ENCODE measurements at places on chromosomes 16 and 17.

- DNase-seq = peak; percentile 2
Observed at GRCh38 chr17:78000341-78000740, 41.8 kb downstream of the TNRC6C start.

GRCh38 chr17:7259555-7259889, 2.8 kb downstream of the CLDN7 start:
- DNase-seq = no peak

DNA sequence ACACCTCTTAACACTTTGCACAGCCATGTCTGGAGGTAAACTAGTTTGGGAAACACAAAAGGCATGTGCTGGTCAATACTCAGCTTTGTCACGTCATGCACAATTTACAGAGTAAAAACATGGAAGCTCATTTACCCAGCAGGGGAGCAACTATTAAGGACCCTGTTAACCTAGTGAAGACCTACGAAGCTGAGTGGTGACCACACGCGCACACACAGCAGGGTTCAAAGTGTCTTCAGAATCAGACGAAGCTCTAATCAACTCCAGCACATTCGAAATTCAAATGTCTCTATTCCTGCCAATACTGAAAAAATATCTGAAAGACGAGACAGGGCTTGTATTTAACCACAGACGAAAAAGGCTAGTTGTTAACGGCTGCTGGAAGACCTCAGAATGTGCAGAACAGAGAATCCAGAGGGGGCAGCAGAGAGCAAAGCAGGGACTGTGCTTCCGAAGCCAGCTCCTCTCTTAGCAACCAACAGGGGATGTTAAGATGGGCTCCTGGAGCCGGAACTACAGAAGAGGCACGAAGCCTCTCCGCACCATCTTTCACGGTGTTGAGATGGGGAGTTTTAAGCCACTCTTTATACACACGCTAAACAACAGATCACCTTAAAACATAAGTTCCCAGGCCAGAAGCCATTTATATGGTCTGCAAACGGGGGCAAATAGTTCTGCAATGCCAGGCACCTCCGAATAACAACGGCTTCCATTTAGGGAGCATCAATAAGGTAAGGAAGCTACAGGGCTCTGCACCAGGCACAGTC, 45.7 kb downstream of the CMTM4 start:
- DNase-seq = peak; percentile 57

DNA sequence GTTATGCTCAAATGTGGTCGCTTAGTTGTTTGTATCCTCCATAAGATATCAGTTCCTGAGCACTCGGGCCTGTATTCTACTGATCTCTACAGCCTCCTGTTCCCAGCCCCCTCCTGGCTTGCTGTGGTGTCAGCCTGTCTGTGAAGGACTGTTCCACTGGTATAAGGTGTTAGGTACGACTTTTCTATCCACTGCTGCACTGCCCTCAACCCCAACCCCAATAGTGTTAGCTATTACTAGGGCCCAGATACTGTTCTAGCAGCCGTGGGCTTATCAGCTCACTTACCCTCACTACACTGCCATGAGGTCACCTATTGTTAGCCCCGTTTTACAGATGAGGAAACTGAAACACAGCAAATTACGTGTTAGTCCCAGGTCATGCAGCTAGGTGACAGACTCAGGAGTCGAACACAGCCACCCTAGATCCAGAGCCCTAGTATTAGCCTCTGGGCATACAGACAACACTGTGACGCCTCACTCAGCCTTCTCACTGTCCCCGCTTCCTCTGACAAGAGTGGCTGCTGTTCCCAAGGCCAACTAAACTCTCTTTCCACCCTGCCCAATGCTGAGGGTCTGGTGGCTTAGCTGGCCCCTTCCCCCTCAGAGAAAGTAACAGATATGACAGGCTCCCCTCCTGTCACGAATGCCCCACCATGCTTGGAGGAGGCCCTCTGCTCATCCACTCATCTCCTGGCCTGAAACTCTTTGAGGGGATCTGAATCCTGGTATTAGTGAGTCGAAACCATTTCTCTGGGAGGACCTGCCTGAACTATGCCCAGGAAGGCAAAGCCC, 25.6 kb upstream of the ZNF652 start:
- DNase-seq = no peak

DNA sequence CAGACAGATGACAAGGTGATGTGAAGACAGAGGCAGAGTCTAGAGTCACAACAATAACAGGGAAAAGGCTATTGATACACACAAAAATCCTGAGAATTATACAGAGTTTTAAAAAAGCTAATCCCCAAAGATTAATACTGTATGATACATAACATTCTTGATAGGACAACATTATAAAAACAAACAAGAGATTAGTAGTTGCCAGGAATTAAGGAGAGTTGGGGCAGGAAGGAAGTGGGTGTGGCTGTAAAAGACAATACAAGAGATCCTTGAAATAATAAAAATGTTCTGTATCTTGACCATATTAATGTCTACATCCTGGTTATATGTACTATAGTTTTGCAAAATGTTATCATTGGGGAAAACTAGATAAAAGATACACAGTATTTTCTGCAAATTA, 309.5 kb upstream of the PMFBP1 start:
- DNase-seq = no peak

DNA sequence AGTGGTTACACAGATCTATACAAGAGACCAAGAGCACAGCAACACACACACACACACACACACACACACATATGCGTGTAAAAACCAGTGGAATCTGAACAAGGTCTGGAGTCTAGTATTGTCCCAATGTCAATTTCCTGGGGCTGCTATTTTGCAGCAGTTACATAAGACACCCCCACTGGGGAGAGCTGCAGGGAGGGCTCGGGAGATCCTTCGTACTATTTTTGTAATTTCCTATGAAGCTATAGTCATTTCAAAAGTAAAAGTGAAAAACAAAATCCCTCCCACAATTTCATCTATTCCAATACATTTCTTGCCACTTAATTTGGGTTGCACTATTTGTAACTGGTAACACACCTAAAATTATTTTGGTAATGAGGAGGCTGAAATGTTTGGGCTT, 68.5 kb downstream of the C16orf95 start:
- DNase-seq = no peak

GRCh38 chr17:79984045-79984840, 51.4 kb downstream of the TBC1D16 start:
- DNase-seq = no peak

DNA sequence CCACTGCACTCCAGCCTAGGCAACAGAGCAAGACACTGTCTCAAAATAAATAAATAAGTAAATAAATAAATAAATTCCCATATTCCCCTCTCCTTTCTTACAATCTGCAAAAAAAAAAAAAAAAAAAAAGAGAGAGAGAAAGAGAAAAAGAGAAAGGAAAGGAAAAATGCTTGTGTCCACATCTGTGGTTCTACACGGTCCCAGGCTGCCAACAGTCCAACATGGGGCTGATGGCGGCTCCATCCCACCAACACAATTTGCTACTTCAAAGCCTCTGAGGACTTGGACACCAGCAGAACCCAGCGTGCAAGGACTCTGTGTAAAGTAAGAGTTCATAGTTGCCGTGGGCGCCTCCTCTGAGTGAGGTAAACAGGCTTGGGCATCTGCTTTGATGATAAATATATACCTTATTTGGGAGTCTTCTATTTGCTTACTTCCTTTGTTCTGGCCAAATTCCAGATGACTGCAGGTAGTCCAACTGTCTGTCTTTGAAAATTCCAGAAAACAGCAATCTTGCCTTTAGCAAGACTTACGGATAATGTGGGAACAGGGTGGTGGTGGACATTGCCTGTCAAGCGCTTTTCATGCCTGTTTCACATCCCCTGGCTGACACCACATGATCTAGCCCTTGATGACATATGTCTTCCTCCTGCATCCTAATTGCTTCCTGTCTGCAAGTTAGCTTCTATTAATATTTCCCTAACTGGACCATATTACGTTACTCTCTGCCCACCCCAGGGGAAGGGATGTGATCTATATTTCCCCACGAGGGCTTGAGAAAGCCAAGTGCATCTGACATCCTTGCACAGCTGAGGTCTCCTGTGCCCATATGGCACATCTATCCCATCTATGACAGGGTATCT, 10.1 kb downstream of the LITAF start:
- DNase-seq = no peak

DNA sequence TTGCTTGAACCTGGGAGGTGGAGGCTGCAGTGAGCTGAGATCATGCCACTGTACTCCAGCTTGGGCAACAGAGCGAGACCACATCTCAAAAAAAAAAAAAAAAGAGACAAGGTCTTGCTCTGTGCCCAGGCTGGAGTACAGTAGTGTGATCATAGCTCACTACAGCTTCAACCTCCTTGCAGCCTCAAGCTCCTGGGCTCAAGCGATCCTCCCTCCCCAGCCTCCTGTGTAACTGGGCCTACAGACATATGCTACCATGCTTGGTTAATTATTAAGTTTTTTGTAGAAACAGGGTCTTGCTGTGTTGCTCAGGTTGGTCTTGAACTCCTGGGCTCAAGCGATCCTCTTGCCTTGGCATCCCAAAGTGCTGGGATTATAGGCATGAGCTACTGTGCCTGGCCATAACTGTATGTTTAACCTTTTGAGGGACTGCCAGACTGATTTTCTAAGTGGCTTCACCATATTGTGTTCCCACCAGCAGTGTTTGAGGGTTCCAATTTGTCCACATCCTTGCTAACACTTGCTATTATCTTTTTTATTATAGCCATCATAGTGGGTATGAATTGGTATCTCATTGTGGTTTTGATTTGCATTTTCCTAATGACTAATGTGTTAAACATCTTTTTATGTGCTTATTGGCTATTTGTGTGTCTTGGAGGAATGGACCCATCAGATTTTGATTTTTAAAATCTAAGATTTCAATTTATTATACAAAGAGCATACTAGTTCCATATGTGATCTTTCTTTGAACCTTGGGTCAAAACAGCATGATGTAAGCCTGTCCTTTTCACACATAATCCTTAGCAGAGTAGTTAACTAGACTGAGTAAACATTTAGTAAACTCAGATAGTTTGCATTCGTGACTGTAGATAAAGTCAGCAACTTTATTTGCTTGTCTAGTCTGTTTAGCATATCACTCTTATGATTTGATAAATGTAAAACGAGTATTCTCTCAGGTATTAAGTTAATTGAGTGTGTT, 38.1 kb upstream of the KPNB1 start:
- DNase-seq = no peak

- no peak for DNase-seq
Observed at GRCh38 chr16:67730326-67730725, 11.2 kb upstream of the GFOD2 start.

GRCh38 chr16:2152695-2153506, 2.7 kb upstream of the TRAF7 start:
- no peak for DNase-seq

- no peak for DNase-seq
Observed at GRCh38 chr16:79848719-79849118, 248.2 kb upstream of the MAF start.

- DNase-seq = no peak
Observed at GRCh38 chr17:34401165-34401564, 38.1 kb upstream of the CCL1 start.

DNA sequence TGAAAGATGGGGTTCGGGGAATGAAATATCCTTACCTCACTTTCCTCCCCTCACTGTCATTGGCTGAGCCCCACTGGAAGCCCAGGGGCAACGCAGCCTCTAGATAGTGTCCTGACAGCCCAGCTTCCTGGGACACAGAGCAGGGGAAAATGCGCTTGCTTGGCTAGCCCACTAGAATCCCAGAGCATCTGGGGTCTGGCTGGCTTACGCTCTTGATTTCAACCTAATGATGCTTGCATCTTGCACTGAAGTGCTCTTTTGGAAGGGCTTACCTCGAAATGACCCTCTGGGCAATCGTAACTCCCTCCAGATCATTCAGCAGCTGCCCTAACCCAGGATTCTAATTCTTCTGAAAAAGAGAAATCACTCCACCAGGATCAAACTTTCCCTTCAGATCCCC, 147.6 kb downstream of the SOX9 start:
- DNase-seq = no peak

DNA sequence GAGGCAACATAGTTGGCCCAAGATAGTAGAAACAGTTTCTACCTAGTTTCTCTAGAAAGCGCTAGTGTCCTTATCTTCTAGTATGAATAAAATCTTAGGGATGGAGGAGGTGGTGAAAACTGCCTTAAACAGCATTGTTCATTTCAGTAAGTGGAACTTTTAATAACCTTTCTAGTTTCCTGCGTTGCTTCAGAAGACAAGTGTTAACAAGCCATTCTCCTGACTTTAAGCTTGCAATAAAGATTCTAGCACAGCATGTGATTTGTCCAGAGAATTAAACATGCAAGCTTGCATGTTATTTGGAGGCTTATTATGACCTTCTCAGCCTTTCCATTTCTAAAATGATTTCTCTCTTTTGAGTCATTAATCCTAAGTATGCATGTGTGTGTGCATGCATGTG, 72.3 kb downstream of the TANGO6 start:
- DNase-seq = no peak

DNA sequence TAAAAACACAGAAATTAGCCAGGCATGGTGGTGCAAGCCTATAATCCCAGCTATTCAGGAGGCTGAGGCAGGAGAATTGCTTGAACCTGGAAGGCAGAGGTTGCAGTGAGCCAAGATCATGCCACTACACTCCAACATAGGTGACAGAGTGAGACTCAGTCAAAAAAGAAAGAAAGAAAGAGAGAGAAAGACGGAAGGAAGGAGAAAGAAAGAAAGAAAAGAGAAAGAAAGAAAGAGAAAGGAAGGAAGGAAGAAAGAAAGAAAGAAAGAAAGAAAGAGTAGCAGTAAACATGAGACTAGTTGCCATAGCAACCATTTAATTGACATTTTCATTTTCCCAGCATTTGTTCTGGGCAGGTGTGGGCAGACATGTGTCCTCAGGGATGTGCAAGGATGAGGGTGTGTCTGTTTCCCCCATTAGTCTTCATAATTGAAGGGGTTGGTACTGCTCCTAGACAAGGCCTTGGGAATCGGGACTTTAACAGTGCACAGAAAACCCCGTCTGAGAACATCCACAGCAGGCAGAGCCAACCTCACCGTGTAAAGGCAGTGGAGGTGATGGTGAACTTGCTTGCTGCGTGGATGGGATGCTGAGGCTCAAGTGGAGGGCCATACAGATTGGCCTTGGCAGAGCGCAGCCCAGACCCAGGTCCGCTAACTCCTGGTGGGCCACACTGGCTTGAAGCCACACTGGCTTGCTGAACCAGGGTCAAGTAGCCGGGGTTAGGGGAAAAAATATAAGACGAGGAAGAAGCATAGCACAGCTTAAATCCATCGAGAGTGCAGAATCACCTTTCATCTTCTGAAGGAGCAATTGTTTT, 35.2 kb upstream of the KIFC3 start:
- DNase-seq = no peak

GRCh38 chr17:73088561-73088960, 3.9 kb downstream of the SLC39A11 start:
- no peak for DNase-seq

GRCh38 chr16:57627184-57627871, 1.1 kb upstream of the ADGRG1 start:
- DNase-seq = peak; percentile 63

- DNase-seq = no peak
Observed at GRCh38 chr17:33650304-33650703, 357.2 kb upstream of the ASIC2 start.

Data from amniotic stem cell (primary cell).